ENCODE measurements at places on chromosomes 16 and 17.

DNA sequence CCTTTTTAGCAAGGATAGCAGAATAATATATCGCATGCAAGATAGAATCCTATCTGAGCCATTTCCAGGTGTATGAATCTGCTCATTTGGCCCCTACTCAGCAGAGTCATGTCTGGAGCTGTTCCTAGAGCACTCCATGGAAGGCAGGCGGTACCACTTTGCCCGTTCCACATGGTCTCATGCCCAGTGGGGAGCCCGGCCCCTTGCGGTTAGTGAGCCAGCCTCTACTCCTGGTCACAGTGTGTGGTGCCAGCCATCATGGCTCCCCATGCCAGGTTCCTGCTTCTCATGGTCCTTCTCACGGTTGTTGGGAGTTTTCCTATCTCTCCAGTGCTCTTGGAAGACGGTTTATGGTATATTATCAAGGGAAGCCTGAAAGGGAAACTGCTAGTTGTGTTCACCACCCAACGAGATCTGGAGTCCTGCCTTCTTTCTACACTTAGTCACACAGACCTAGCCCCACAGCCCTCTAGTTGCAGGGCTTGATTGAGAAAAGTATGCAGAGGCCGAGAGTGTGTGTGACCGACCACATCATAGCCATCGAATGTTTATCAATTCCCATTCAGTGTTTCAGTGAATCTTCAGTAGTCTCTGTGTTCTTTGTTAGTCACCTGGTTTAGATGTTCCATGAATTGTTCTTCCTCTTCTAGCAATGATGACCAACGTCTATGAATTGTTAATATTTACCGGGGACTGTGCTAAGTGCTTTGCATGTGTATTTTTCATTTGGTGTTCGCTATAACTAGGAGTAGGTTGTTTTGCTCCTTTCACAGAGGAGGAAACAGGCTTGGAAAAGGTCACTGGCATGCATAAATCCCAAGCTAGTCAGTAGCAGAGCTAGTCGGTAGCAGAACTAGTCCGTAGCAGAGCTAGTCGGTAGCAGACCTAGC lies 9.6 kb downstream of the JPT2 start:
- no peak for DNase-seq

- DNase-seq: no peak
Measured at GRCh38 chr17:34398990-34399389, 36.0 kb upstream of the CCL1 start.

GRCh38 chr16:54538276-54538675 lies 251.7 kb upstream of the IRX3 start:
- no peak for DNase-seq

- no peak for DNase-seq
Measured at GRCh38 chr17:47738178-47738577, 5.1 kb downstream of the TBX21 start.

DNA sequence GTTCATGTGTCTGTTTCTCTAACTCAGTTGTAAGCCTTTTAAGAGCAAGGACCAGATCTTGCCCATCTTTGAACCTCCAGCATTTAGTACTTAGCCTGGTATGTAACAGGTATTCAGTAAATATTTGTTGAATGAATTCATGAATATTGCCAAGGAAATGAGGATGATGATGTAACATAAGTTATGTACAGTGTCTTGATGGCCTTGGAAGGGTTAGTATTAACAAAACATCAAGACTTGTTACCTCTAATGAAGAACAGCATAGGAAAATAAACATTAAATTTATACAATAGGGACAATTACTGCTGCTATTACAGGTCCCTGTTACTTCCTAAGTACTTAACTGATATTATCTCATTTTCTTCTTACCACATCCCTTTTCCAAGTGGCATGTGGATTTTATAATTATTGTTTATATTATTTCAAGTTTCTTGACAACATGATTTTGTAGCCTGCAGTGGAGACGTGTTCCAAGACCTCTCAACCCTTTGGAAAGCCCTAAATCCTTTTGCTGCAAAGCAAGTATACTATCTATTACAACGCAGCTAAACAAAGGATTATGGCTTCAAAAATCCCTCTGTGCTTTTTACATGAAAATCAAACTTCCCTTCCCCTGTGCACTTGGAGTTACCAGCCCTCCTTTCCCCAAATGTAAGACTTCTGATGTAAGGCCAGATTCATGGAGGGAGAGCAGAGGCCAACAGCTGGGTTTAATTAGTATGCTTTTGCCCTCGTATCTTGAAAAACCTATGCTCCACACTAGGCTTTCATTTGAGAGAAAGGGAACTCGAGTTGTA lies 77.4 kb upstream of the SMIM36 start:
- no peak for DNase-seq

- DNase-seq: no peak
Measured at GRCh38 chr16:80948886-80949493, 57.7 kb downstream of the CMC2 start.

- no peak for DNase-seq
Measured at GRCh38 chr17:3894911-3895343, 2.1 kb upstream of the CAMKK1 start.

- no peak for DNase-seq
Measured at GRCh38 chr16:56672761-56673536, 3.3 kb downstream of the MT1H start.

- no peak for DNase-seq
Measured at GRCh38 chr17:10623737-10624338, 33.3 kb downstream of the MYH3 start.

GRCh38 chr16:27149986-27150385 lies 53.3 kb upstream of the KDM8 start:
- no peak for DNase-seq

DNA sequence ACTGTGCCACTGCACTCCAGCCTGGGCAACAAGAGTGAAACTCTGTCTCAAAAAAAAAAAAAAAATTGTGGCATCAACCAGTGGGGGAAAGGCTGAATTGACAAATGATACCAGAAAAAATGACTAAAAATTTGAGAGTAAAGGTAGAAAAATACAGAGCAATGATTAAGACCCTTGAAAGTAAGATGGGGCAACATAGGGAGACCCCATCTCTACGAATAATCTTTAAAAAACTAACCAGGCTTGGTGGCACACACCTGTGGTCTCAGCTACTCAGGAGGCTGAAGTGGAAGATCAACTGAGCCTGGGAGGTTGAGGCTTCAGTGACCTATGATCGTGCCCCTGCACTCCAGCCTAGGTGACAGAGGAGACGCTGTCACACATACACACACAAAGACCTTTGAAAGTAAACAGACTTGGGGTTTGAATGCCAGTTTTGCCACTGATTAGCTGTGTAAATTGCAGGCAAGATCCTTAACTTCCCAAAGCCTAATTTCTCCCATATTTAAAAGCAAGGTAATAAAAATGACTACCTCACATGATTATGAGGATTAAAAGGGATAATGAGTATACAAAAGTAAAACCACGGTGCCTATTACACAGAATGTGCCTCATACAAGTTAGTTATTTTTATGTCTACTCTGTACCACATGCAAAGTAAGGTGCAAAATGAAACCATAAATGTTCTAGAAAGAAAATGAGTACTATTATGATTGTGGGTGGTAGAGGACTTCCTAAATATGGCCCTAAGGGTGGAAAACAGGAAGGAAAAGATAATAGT lies 21.7 kb upstream of the PAFAH1B1 start:
- DNase-seq: no peak

- DNase-seq: no peak
Measured at GRCh38 chr16:56923481-56924091, 8.4 kb upstream of the HERPUD1 start.

DNA sequence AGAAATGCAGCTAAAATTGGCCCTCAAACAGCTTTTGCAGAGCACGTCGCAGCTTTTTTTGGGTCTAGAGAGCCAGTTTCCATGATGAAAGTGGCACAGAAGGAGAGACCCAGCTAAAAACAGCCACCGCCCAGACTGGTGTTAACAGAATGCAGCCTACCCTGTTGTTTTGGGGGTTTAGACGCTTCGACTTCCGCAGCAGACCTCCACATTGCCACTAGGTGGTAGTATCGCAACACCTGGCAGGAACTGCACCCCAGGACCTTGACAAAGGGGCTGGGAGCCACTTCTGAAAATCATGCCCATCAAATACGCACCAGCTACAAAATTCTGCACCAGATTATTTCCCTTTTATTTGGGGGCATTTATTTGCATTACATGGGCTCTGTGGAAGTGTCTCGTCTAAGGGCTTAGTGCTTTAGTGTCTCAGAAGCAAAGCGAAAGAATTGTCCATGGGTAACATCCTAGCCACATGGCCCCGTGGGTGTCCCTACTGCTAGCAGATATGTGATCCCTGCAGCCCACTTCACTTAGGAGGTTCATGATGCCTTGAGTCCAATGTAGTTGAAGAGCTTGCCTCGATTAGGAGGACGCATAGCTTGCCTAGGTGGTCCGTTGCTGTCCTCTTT lies 167.1 kb downstream of the HAPSTR1 start:
- no peak for DNase-seq

All from right renal cortex interstitium (tissue), 3 donors.